ENCODE measurements at places on chromosomes 11 and 22. TPM values are rescaled to one million over a fixed set of nuclear protein-coding genes. Genes with fewer than 3 reads are reported as not detected.

- DNase-seq, result no peak
These were observed 14.0 kb upstream of the WDR74 start for GRCh38 chr11:62853279-62853965.

DNA sequence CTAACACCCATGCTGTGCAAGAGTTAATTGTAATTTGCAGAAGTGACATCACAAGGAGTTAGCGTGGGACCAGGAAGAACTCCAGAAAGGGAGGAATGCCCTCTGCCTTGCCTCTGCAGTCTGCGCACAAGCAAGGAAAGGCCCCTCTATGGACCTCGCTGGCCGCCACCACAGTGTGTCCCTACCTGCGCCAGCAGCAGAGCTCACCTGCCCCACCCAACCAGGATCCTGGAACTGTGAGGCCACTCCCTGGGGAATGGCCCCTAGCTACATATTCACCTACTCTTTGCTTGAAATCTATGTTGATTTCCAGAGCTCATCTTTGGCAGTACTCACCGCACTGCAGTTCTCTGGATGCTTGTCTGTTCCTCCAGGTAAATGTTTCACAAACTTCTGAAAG is 72.0 kb upstream of the MTNR1B start:
- DNase-seq, result no peak

GRCh38 chr11:3208272-3208671 is 10.3 kb downstream of the MRGPRG start:
- DNase-seq, result no peak

DNA sequence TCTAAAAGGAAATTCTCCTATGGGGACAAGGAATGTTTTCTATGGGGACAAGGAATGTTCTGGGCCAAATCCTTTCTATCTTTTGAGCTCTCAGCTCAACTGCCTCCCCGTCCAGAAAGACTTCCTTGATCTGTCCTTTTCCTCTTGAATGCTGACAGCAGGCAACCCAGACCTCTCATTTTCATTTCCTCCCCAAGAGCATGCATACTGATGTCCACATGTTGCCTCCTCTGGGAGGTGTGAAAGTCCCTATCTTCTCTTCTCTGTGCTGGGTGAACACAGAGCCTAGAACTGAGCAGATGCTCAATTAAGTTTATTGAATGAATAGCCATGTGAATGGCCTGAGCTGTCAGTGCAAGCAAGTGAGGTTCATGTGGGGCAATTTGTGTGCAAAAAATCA is 331.9 kb upstream of the NARS2 start:
- DNase-seq, result no peak

The PTPRCAP gene
- total RNA-seq, result 5.5 TPM

The NXPE2 gene
- not detected for total RNA-seq

The IL17REL gene
- not detected for total RNA-seq

The MUC5AC gene
- total RNA-seq, result not detected

The ROM1 gene
- total RNA-seq, result 7.9 TPM

All from omental fat pad (tissue), 4 donors.